SHP77 treated with DMSO at 0.1 percent for 48 hours (cell line): ENCODE measurements at places on chromosomes 4 and X.

GRCh38 chr4:125994430-125994829 is 679.7 kb downstream of the FAT4 start:
- DNase-seq = no peak

DNA sequence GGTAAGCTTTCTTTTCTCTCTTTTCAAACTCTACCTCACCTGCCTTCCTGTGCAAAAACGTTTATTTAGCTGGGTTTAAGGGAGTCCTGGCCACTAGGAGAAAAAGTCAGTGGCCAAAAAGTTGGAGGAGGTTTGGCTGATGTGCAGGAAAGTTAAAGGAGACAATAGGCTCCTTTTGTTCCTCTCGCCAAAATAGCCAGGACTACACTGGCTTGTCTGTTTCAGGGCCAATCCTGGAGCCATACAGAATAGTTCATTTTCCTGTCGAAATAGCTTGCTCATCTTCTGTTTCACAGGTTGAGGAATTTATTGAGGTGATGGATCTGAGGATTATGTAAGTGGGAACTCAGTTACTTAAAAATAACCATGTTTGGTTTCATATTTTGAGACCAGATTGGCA is 423 bp downstream of the HEPH start:
- no peak for DNase-seq

DNA sequence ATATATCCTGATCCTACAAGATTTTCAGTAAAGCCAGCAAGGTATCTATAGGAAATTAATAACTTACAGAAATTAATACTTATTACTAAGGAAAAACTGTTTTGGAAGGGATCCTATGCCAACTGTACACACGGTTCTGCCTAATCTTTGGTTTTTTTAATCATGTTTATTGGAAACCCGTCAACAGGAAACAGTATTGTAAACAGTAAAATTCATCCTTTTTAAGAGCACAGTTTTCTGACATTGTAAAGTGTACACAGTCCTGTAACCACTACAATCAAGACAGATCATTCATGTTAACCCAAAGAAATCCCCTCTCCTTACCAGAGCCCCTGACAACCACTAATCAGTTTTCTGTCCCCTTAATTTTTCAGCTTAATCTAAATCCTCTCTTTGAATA is 9.9 kb downstream of the ABCG2 start:
- no peak for DNase-seq

DNA sequence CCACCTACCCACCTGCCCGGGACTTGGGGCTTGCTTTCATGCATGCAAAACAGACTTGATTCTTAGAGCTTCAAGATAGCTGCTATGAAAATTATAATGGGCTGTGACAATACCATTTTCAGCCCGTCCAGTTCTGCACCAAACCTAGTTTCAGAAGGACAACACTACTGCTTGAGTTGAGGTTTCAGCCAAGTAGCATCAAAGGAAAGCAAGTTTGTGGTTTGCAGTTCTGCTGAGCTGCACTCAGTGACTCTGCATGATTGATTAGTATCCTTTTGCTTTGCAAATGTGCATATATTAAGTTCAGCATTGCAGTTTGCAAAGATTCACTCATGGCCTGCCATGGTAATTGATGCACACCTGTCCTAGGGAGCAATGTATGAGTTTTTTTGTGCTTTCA is 442.7 kb downstream of the RPA4 start:
- no peak for DNase-seq

DNA sequence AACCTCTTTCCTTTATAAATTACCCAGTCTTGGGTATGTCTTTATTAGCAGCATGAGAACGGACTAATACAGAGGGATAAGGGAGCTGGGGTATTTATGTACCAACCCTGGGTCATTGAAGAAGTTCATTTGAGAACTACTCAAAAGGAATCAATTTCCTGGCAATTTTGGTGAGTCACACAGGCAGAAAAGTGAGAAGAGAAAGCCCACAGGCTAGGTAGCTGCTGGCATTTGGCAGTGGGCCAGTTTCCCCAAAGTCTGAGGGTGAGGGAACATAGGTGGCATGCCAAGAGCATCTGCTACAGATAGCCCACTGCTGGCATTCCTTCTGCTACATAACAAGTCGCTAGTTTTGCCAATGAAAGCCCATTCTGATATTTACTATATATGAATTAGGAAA is 411.2 kb downstream of the MID1IP1 start:
- no peak for DNase-seq

- no peak for DNase-seq
Observed at GRCh38 chr4:124722071-124722470, 9.5 kb upstream of the ANKRD50 start.

DNA sequence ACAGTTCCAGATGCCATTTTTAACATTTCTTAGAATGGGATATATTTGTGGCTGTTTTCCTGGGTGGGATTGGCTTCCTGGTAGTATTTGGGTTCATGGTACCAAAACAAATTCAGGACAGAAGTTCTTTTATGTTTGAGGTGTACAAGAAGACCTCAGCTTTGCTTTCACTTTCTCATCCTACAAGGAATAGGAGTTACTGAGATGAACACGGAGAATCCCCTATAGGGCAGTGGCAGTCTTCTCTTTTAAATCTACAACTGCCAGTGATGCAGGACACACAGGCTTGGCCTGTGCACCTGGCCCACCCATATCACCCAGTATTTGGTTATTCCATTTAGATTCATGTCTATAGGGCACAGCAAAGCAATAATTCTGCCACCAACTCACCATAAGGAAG is 35.2 kb downstream of the SLC10A7 start:
- no peak for DNase-seq

GRCh38 chrX:153820601-153821000 is 9.7 kb downstream of the PDZD4 start:
- peak; percentile 16 for DNase-seq

DNA sequence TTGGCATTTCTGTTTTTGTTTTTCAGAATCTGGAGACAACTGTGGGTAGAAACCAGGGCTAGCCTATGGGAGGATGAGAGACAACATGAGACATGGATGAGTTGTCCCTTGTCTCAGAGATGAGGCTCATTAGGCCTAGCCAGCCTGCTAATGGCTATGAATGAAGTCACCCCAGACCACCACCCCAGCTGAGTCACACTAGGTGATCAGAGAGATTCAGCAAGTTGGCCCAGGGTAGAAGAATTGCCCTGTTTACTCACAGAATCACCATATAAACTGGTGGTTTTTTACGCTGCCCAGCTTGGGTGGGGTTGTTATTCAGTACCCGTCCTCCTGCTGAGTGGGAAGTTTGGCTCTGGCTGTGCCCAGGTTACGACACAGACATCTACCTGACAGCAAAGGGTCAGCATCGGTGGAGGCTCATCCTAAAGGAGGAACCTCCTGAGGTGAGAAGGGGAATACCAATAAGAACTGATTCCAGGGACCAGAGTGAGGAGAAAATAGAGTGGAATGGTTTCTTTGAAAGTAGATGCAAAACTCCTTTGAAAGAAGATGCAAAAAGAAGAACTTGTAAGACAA is 17.2 kb upstream of the ARSJ start:
- no peak for DNase-seq

- no peak for DNase-seq
Observed at GRCh38 chr4:83725336-83726085, 189.6 kb downstream of the GPAT3 start.

DNA sequence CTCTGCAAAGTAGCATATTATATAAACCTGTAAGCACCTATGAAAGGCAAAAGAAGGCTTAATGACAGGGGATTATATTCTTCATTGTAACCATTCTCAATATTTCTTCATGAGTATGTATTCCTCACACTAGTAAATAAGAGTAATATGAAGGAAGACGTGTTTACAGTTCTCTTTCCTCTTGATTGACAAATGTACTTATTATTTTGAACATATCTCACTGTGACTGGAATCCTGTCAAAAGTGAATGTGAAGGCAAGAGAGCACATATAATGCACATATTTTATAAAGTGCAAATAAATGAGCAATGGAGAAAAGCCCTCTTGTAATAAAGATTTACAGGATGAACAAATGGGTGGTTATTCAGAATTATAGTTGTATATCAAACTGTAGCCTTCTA is 19.7 kb downstream of the FAM47A start:
- DNase-seq = no peak

DNA sequence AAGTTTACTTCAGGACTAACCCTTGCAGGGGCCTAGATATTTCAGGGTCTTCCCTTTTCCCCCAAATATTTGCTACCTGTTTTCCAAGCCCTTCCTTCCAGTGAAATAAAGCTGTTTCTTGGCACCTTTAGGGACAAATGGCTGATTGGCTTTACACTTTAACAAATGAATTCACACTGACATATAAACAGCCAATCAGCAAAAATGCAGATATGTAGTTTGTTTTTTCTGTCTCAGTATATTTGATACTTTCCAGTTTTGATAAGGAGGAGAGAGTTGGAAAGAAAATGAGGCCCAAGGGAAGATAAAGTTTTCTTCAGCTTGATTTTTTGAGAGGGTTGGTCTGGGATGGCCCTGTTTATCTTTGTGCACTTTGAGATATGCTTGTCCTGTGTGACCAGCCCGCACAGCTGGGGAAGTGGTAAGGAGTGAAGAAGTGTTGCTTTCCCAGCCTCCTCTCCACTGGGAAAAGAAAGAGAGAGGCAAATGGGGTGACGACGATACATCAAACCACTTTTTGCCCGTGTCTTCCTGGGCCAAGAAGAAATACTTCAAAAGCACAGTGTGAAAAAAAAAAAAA is 67.5 kb downstream of the MGST2 start:
- DNase-seq = no peak

GRCh38 chr4:108559068-108559793 is 61.1 kb upstream of the RPL34 start:
- no peak for DNase-seq

DNA sequence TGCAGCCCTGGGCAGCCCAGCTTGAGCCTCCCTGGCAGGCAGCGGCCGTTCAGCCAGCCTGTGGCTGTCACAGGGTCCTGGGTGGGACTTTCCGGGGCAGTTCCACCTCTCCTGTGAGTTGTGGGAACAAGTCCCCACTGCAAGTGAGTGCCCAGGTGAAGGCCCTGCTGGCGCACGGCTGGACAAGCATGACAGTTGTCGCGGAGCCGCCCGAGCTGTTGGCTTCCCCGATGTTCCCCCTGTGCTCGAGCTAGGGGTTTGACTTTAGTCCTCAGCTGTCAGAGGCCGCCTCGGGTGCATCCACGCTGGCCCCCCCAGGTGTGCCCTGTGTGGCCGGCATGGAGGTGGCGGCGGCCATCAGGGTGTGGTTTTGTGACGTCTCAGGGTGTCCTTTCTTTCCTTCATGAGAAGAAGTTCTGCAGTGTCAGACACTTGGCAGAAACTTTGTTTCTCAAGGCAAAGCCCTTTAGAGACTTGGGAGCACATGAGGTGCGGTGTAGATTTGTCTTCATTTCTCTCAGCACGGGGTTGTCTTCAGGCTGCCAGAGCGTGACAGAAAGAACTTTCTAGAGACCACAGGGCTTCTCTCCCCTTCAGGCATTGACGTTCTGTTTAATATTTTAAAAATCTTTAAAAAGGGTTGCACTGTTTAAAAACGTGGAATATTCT is 69.4 kb upstream of the HGFAC start:
- DNase-seq = no peak

- no peak for DNase-seq
Observed at GRCh38 chr4:56748271-56748670, 67.2 kb upstream of the HOPX start.

DNA sequence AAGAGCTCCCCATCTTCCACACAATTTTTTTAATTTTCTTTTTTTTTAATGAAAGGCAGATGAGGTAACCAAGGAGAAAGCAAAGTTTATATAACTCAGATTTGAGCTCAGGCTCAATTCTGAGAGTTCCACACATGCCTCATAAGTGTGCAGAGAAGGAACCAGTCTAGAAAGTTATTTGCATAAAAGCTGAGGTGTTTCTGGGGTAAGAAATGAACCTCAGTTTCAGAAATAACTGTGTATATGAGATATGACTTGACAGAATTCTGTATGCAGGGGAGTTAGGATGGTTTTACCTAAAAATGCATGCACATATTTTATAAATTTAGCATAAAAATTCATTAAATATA is 51.3 kb downstream of the DTHD1 start:
- DNase-seq = no peak

- no peak for DNase-seq
Observed at GRCh38 chr4:171812665-171813525, at the start of gene GALNTL6. Gene GALNTL6 (plus strand): TSS chr4:171813404.
